ENCODE measurements at places on chromosomes 16 and 17.
A peak's percentile ranks its signal among the peaks of the same experiment; 100 is the strongest.

- DNase-seq, result no peak
Observed at GRCh38 chr16:86520317-86521210, 10.2 kb downstream of the FOXF1 start.

GRCh38 chr16:59116744-59117143, 382.6 kb upstream of the GOT2 start:
- no peak for DNase-seq

DNA sequence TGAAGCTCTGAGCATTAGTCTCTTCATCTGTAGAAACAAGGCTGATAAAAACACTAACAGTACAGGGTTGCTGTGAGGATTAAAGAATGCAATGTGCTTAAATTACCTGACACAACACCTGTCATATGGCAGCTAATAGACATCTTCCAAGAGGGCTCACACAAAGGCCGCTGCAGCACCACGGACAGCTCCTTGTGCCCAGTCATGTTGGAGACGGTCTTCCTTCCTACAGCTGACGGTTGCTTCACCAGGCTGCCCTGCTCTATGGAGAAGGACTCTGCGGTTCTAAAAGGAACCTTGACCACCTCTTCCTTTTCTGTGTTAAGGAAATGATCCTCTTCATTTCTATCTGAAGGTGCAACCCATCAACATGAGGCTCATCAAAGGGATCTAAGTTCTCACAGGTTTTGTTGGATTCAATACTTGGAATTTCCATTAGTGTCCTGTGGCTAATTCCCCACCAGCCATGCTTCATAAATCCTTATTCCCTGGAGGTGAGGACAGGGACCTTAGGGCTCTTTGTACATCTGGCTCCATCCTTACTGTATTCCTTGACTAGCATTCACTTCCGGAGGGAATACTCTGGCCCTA, 138.9 kb upstream of the CES5A start:
- DNase-seq, result peak; percentile 1

DNA sequence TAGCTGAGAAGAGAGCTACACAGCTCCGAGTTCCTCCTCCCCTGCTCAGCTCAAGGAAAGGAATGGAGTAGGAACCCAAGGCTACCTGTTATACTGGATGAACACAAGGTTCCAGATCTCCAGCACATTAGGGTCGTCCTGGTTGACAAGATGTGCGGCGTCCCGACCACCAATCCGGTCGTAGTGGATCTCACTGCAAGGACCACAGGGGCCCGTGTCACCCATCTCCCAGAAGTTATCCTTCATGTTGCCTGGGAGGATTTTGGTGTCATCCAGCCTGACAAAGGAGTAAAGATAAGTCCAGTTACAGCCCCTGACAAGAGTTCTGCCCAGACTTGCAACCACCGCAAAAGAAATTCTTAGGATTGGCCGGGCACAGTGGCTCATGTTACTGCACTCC, 17.6 kb downstream of the AARS1 start:
- no peak for DNase-seq

DNA sequence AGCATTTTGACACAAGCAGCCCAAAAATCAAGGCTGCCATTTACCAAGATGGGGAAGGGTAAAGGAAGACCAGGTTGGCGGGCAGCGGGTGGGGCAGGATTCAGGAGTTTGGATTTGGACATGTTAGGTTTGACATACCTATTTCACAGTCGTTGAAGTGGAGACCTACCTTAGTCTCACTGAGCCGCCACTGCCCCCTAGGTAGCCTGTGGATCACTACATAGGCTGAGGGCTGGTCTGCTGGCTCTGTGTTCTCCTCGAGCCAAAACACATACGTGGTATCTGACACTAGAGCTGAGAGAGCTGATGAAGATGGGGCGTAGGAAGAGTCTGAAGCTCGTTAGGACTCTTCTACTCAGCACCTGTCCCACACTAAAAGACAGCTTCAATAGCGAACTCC, 115.1 kb downstream of the HIC1 start:
- DNase-seq, result no peak

DNA sequence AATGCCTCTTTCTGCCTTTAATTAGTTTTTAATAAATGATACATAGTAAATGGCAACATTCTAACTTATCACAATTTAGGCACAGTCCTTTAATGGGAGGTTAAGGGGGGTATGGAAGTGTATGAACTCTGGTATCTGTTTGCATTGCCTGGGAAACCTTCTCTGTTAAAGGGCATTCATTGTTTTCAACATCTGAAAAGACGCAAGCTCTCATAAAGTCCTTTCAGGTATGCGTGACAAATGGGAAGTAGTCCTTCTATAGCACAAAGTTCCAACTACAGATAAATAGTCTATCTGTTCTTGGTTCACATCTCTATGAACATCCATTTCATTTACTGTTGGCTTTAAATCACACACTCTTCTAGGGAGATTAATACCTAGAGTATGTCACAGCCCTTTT, 298.0 kb upstream of the PMFBP1 start:
- DNase-seq, result no peak

GRCh38 chr17:61555127-61555566, 35.9 kb downstream of the NACA2 start:
- no peak for DNase-seq

GRCh38 chr16:67883872-67884261, 818 bp upstream of the NRN1L start:
- DNase-seq, result peak; percentile 60

- DNase-seq, result no peak
Observed at GRCh38 chr17:30505868-30506417, 28.7 kb downstream of the GOSR1 start.

DNA sequence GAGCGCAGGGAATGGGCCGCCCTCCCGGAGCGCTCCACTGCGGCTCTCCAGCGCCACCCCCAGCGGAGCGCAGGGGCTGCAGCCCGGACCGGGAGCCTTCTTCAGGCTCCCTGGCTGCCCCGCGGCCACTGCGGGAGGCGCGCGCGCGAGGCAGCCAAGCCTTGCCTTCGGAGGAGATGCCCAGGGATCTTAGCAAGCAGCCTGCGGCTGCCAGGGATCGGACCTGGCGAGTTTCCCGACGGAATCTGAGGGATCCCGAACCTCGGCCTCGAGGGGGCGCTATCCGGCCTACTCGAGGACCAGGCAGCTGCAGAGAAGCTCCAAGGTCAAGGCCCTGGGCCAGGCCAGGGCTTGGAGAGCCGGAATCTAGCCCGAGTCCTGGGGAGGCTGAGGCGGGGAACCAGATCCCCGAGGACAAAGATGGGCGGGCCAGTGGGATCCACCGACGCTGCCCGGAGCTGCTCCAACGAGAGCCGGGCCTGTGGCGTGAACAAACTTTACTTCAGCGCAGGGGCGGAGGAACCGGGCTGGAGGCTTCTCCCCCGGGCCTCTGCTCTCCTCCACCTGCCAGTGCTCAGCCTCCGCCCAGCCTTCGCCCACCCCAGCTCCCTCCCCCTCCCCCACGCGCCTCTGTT, at the start of gene IRX6:
TSS of gene IRX6 (plus strand) at position 567 of the 635 bp plus-strand sequence. CDS start 889 bp downstream, outside the sequence.
- no peak for DNase-seq

- no peak for DNase-seq
Observed at GRCh38 chr17:1725642-1726511, 1.4 kb downstream of the WDR81 start.

DNA sequence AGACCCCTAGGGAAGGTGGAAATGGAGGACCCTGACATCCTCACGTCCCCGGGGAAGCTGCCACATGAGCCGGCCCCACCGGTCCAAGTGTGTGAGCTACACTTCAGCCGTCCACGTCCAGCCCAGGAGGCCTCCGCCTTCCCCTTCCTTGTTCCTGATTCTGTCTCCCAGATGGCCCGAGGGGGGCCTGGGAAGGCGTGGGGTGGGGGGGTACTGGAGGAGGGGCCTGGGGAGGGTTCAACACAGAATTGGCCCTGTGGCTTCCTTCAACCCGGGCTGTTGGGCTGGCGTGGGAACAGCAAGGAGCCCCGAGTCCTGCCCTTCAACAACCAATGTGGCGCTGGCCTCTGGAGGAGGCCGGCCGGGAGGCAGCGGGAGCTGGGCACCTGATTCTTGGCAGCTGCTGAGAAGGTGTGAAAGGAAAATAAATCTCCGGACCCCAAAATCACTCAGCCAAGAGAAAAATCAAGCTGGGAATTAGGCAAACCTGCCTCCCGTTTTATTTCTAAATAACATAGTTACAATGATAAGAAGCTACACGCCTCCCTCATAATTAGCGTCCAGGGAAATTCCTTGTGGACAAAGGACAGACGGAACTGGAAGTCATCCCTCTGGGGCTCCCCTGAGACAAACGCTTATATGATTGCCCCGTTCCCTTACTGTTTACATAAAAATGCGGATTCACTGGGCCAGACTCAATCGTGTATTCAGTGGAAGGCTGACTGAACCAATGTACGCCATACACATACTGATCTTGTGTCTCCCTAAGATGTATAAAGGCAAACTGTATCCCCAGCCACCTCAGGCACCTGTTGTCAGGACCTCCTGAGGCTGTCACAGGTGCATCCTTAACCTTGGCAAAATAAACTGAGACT, 1.8 kb upstream of the APRT start:
- no peak for DNase-seq

GRCh38 chr17:77734371-77735080, 224.0 kb upstream of the TNRC6C start:
- no peak for DNase-seq

GRCh38 chr16:27859020-27859419, 204.5 kb downstream of the GSG1L start:
- DNase-seq, result no peak

- no peak for DNase-seq
Observed at GRCh38 chr17:40450175-40450574, 6.9 kb downstream of the IGFBP4 start.

DNA sequence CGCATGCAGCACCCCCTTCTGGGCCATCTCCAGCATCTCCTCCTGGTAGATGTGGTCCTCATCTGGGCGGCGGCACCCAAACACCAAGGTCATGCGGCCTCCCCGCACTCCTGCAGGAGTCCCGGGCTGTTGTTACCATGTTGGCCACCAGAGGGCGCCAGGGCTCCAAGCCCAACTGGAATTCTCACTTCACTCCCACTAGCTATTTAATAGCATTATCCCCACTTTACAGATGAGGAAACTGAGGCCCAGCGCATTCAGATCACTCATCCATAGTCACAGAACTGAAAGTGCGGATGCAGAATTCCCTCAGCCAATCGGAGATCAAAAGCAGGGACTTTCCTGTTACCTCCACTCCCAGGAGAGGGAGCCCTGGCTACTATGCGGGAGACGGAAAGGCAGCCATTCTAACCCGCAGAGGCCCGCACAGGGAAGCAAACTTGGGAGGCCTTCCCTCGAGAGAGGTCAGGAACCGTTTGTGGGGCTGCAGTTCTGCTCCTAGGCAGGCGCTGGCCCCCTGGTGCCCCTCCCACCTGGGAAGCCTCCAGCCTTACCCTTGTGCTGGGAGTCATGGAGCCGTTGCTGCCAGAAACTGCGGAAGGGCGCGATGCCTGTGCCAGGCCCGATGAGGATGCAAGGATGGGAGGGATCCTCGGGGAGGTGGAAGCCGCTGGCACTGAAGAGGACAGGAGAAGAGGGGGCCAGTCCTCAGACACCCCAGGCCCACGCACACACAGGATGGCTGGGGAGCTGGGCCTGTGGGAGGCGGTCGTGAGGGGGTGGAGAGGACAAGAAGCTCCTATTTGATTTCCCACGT, 40.1 kb downstream of the NOS2 start:
- peak; percentile 61 for DNase-seq

- no peak for DNase-seq
Observed at GRCh38 chr16:52364500-52364899, 182.4 kb downstream of the TOX3 start.

DNA sequence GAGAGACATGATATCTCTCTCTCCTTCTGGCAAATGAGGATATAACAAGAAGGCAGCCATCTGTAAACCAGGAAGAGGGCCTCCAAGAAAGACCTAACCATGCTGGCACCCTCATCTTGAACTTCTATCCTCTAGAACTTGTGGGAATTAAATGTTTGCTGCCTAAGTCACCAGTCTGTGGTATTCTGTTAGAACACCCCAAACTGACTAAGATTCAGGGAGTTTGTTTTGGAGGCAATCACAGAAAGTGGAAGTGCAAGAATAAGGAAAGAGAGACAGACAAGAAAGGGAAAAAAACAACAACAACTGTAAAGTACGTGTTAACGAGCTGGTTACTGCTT, 114.5 kb upstream of the GOT2 start:
- no peak for DNase-seq

DNA sequence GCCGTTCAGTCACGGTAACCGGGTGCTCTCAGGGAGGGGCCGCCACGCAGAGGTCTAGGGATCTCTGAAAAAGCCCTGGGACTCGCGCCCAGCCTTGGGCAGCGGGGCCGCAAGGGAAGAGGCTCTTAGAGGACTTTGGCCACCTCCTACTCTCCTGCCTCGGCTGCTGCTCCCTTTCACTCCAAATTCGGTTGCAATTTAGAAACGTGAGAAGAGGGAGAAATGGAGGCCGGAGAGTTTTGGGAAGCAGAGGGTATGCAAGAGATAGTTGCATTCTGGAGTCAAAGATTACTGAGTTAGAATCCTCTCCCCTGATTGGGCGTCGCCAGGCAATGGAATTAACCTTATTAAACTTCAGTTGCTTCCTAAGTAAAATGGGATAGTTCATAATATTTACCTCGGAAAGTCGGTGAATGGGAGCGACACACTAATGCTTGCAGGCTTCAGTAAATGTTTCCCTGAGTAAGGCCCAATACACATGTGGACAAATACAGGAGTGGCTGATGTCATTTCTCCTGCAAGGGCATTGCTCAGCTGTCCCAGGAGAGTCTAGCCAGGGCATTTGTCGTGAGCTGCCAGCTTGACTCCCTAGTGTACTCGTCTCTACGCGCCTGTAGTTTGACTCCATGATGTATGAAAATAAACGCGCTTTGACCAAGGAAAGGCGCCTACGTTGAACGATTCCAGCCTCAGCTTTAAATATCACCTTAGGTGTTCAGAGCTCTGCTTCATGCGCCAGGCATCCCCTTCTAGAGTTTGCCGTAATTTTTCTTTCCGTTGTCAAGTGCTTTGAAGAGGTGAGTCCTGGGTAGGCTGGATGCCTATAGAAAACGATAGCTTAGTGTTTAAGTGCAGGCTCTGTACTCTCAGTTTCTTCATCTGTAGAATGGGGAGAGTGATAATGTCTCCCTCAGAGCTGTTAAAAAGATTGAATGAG, 667 bp downstream of the OGFOD1 start:
- no peak for DNase-seq

GRCh38 chr17:76536511-76537287, 810 bp downstream of the CYGB start:
- DNase-seq, result no peak

GRCh38 chr17:58249270-58250133, 11.1 kb downstream of the LPO start:
- DNase-seq, result peak; percentile 49
